ENCODE measurements at places on chromosomes 3 and 15. TPM values are rescaled to one million over a fixed set of nuclear protein-coding genes. Genes with fewer than 3 reads are reported as not detected.
A peak's percentile ranks its signal among the peaks of the same experiment; 100 is the strongest.

The ERICH6 gene
- polyA plus RNA-seq, result not detected

The MME gene
- 0.88 TPM for polyA plus RNA-seq

The SPESP1 gene
- 5.2 TPM for polyA plus RNA-seq

The CPN2 gene
- polyA plus RNA-seq, result 1.1 TPM

GRCh38 chr3:166560253-166560652 lies 723.0 kb upstream of the BCHE start:
- no peak for DNase-seq

DNA sequence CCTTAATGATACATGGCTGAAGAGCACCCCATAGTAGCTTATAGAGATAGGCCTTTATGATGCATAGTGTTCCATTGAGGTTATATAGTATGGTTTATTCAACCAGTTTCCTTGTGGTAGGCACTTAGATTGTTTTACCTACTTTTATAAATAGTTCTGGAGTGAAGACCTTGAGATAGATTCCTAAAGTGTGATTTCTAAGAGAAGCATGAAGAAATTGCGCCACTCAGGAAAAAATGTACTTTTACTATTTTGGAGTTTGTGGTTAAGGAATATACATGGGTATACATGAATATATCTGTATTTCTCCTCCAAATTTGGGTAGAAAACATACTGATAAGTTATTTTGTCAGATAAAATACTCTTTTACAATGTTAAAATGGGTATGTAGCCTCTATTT lies 70.5 kb downstream of the CHD2 start:
- DNase-seq, result no peak

GRCh38 chr3:145939431-145939830 lies 221.6 kb downstream of the PLOD2 start:
- DNase-seq, result no peak

GRCh38 chr3:64533617-64534317 lies 154.0 kb downstream of the ADAMTS9 start:
- peak; percentile 85 for DNase-seq

GRCh38 chr15:86885616-86886015 lies 805.9 kb downstream of the AGBL1 start:
- no peak for DNase-seq

GRCh38 chr3:155232605-155233004 lies 60.9 kb downstream of the STRIT1 start:
- peak; percentile 86 for DNase-seq

DNA sequence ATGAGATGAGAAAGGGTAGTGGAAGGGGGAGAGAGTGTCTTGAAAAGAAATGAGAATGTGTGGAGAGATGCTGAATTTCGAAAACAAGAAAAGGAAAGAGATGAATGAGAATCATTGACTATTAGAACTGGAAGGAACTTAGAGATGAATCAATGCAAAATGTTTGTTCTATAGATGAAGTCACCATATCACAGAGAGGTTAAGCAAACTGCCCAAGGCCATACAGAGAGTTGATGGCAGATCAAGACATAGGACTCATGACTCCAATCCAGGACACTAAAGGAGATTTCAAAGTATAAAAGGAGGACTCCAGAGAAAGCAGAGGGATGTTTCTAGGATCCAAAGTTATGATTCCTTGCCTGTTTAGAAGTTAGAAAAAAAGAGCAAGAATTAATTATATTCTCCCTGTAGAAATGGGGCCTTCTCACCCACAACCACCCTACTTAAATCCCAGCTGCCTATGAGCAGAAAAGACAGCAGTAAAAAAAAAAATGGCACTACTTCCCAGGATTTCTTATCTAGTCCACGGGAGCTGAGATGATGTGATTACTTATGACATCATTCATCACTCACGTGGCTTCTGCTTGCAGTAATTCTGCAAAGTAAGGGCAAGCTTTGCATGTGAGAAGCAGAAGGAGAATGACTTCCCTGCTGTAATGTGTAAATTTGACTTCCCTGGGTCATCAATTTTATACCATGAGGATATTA lies 210.8 kb upstream of the MRPL3 start:
- no peak for DNase-seq

Data from adrenal gland (tissue), 19 donors.